ENCODE measurements at places on chromosomes 6 and 20.

DNA sequence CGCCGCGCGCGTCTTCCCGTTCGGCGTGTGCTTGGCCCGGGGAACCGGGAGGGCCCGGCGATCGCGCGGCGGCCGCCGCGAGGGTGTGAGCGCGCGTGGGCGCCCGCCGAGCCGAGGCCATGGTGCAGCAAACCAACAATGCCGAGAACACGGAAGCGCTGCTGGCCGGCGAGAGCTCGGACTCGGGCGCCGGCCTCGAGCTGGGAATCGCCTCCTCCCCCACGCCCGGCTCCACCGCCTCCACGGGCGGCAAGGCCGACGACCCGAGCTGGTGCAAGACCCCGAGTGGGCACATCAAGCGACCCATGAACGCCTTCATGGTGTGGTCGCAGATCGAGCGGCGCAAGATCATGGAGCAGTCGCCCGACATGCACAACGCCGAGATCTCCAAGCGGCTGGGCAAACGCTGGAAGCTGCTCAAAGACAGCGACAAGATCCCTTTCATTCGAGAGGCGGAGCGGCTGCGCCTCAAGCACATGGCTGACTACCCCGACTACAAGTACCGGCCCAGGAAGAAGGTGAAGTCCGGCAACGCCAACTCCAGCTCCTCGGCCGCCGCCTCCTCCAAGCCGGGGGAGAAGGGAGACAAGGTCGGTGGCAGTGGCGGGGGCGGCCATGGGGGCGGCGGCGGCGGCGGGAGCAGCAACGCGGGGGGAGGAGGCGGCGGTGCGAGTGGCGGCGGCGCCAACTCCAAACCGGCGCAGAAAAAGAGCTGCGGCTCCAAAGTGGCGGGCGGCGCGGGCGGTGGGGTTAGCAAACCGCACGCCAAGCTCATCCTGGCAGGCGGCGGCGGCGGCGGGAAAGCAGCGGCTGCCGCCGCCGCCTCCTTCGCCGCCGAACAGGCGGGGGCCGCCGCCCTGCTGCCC, 1.1 kb downstream of the SOX4 start:
- peak overlapping the region; percentile 75 for H3K4me3 ChIP-seq
- no peaks in the 10 kb centered on the region for H3K36me3 ChIP-seq
- H3K27me3 ChIP-seq = no peaks in the 10 kb centered on the region
- DNase-seq = no peak
- peak overlapping the region; percentile 93 for H3K27ac ChIP-seq
- H3K4me1 ChIP-seq = peaks cover 48% of the 10 kb centered on the region

DNA sequence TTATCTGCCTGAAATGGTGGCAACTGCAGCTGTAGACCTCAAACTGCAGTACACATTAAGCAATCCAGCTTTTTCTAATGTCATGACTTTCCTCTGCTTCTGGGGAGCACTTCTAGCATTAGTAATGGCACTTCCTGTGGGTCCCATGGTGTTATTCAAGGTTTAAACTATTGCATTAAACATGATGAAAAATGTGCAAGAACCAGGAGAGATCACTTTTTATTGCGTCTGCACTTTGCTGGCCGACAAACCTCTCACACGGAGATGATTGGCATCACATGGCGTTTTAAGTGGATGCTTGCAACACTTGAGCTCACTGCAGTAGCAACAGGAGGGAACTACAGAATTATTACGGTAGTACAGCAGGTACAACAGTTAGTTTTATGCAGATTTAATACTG, 148.4 kb downstream of the HIVEP2 start:
- no peaks in the 10 kb centered on the region for H3K36me3 ChIP-seq
- DNase-seq = no peak
- no peaks in the 10 kb centered on the region for H3K4me1 ChIP-seq
- no peak overlapping the region for H3K4me3 ChIP-seq
- H3K27ac ChIP-seq = no peak overlapping the region
- H3K27me3 ChIP-seq = no peaks in the 10 kb centered on the region

DNA sequence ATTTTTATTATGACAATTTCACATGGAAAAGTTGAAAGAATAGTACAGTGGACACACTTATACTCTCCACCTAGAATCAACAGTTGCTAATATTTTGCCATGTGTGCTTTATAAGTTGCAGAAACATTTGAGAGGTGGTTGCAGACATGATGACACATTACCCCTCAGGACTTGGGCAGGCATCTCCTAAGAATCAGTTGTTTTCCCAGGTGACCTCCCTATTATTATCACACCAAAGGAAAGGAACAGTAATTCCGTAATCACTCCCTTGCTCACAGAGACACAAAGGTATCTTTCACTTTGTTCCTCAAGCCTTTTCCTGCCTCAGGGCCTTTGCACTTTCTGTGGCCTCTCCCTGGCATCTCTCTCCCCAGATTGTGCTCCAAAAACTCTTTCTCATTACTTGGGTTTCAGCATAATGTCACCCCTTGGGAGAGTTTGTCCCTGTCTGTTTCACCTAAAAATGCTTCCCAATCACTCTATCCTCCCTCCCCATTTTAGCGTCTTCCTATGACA, 5.9 kb upstream of the SULF2 start:
- peaks cover 84% of the 10 kb centered on the region for H3K4me1 ChIP-seq
- peak overlapping the region; percentile 87 for H3K27ac ChIP-seq
- H3K4me3 ChIP-seq = no peak overlapping the region
- H3K36me3 ChIP-seq = no peaks in the 10 kb centered on the region
- no peaks in the 10 kb centered on the region for H3K27me3 ChIP-seq
- DNase-seq = no peak

DNA sequence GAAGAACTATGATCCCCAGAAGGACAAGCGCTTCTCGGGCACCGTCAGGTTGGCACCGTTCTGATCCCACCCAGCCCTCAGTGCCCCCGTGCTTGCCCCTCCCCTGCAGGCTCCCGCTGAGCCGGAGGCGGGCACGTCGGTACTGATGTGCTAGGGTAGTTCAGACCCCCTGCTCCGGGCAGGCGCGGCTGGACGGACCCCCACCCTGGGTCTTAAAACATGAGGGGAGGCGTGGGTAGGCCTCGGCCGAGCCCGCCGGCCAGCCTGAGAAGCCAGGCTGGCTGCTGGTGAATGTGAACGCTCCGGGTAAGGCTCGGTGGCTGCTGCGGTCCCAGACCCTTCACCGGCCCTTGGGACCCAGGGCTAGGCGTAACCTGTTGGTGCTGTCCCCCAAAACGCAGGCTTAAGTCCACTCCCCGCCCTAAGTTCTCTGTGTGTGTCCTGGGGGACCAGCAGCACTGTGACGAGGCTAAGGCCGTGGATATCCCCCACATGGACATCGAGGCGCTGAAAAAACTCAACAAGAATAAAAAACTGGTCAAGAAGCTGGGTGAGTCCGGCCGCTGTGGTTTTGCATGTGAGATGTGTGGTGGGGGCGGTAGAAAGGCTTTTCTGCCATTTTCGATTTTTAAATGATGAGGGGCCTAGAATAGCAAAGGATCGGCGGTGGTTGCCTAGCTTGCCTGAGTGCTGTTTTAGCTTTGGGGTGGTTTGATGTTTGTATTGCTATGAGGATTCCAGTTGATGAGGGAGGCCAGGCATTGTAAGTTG, 964 bp downstream of the RPL10A start:
- no peaks in the 10 kb centered on the region for H3K27me3 ChIP-seq
- H3K36me3 ChIP-seq = peaks cover 74% of the 10 kb centered on the region
- DNase-seq = no peak

DNA sequence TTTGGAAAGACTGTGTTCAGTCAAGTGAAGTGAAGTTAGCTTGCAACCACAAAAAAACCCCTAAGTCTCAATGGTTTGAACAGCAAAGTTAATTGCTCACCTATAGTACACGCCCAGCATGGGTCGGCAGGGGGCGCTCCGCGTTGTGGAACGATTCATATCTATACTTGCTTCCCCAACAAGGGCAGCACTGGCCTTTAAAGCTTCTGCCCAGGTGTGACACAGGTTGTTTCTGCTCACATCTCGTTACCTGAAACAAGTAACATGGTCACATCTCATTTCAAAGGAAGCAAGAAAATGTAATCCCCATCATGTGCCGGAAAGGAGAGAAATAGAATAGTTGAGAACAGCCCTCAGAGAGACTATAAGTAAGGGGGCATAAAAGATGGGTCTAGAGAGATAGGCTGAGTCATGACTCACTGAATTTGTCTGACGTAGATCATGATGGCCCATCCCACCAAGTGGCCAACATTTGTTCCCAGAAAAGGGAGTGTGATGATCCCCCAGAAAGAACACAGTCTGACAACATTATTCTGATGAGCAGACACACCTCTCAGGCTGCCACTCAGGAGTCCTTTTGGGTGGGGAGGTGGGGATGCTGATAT, 29.0 kb downstream of the HNF4A start:
- no peaks in the 10 kb centered on the region for H3K36me3 ChIP-seq
- H3K27ac ChIP-seq = no peak overlapping the region
- DNase-seq = no peak
- H3K4me1 ChIP-seq = peaks cover 6% of the 10 kb centered on the region
- H3K27me3 ChIP-seq = no peaks in the 10 kb centered on the region

DNA sequence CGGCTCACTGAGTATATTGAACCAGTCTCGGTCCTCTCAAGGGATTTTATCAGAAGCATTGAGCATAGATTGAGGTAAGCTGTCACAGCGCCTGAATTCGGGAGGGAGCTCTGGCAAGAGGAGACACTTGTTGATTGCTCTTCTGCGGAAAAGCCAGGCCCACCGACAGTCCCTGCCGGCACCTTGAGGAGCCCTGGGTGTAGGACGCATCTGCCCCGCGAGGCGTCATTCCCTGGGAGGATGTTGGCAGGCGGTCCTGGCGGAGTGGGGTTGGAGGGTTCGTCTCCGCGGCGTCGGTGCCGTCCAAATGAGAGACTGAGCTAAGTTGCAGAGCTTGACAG, 843 bp downstream of the FBXO9 start:
- no peaks in the 10 kb centered on the region for H3K27me3 ChIP-seq
- peak overlapping the region; percentile 92 for H3K4me3 ChIP-seq
- DNase-seq = no peak
- no peaks in the 10 kb centered on the region for H3K36me3 ChIP-seq

GRCh38 chr20:13245250-13245723, 24.2 kb downstream of the ISM1 start:
- no peak for DNase-seq
- no peaks in the 10 kb centered on the region for H3K27me3 ChIP-seq
- no peak overlapping the region for H3K4me3 ChIP-seq
- no peak overlapping the region for H3K27ac ChIP-seq

DNA sequence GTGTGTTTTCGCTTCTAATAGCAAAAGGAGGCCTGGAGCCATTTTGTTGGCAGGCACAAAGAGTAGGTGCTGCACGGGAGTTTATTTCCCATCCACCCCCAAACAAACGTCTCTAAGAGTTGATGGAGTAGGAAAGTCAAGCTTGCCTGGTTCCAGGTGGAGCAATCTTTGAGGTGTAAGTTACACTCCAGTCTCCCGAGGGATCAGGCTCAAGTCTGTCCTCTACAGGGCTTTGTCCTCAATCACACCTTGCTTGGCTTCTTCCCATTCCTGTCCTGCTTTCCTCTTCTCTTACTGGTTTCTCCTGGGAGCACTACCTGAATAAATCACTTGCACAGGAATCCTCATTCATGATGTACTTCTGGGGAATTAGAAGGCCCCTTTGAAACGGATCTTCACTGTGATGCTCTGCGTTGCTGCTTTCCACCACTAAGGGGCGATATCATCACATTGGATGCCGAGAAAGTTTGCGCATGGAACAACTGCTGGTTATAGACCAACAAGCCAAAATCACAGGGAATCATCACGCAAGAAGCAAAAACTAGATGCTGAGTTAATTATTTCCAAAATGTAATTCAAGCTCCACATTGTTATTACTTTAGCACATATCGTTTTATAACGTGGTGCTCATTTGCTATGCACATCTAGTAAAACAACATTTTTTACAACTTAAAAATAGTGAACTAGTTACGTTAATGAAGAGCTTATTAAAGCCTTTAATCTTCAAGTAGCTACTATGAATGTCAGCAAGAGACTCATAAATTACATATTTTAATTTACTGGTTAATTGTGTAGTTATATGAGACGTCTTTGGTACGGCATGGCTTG, 156.8 kb downstream of the DNAH8 start:
- DNase-seq = no peak
- no peaks in the 10 kb centered on the region for H3K4me1 ChIP-seq
- H3K27me3 ChIP-seq = no peaks in the 10 kb centered on the region
- H3K4me3 ChIP-seq = no peak overlapping the region
- no peak overlapping the region for H3K27ac ChIP-seq

- no peaks in the 10 kb centered on the region for H3K27me3 ChIP-seq
- no peaks in the 10 kb centered on the region for H3K4me1 ChIP-seq
- DNase-seq = no peak
- no peak overlapping the region for H3K27ac ChIP-seq
These were observed 39.3 kb upstream of the KHDC1 start for GRCh38 chr6:73302339-73302738.

GRCh38 chr6:43768506-43768860, 1.5 kb upstream of the VEGFA start:
- no peak overlapping the region for H3K27ac ChIP-seq
- H3K36me3 ChIP-seq = no peaks in the 10 kb centered on the region
- H3K4me1 ChIP-seq = peaks cover 39% of the 10 kb centered on the region
- DNase-seq = no peak
- H3K4me3 ChIP-seq = no peak overlapping the region
- H3K27me3 ChIP-seq = no peaks in the 10 kb centered on the region

GRCh38 chr6:147135211-147135681, 69.0 kb upstream of the STXBP5 start:
- no peak for DNase-seq
- H3K27ac ChIP-seq = no peak overlapping the region
- no peaks in the 10 kb centered on the region for H3K4me1 ChIP-seq
- no peak overlapping the region for H3K4me3 ChIP-seq

DNA sequence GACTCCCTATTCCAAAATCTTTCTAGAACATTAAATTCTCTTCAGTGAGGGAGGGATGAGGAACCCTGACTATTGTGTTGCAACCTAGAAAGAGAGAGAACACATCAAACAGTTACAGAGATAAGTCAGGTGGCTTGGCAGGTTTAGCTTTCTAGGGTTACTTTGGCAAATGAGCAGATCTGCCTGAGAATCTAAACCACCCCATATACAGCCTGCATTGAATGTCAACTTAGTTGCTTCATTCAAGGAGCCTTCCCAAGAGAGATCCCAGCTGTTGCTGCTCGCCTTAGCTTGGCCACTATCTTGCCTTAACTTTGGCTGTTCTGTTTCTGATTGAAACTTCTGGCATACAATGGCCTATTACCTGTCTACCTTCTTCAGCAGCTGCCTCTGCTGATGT, 74.7 kb upstream of the TCF21 start:
- peak overlapping the region; percentile 44 for H3K27ac ChIP-seq
- H3K4me1 ChIP-seq = peaks cover 4% of the 10 kb centered on the region
- H3K4me3 ChIP-seq = no peak overlapping the region
- H3K27me3 ChIP-seq = no peaks in the 10 kb centered on the region
- no peak for DNase-seq

GRCh38 chr6:26295691-26296555, 69.1 kb upstream of the BTN3A2 start:
- no peaks in the 10 kb centered on the region for H3K27me3 ChIP-seq
- no peak for DNase-seq
- peak overlapping the region; percentile 18 for H3K27ac ChIP-seq
- H3K4me1 ChIP-seq = no peaks in the 10 kb centered on the region
